Lung (tissue), 17 donors: ENCODE measurements at places on chromosomes 13 and 19.

DNA sequence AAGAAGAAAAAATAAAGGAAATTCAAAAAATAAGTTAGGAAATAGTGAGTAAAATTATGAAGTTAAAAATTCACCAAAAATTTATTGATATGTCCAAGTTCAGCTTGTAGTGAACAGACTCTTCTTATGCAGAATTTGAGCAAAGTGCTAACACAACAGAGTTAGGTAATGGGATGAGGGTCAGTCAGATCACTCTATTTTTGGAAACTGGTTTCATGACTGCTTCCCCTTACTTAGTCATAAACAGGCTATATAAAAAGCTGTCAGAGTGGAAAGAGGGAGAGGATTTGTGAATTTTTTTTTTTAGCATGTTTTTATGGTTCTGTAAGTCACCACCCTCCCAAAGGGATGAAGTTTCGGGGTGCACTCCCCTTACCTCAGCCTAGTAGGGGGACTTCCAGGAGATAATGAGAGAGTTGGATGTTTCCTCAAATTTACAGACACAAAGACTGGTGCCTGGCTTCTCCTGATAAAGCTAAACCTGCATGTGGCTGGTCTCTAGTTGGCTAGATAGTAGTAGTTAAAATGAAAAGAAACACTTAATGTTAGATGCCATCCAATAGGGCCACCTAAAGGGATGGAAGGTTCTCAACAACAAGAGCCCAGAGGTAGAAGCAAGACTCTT lies 4.5 kb downstream of the CPB2 start:
- no peak for DNase-seq

DNA sequence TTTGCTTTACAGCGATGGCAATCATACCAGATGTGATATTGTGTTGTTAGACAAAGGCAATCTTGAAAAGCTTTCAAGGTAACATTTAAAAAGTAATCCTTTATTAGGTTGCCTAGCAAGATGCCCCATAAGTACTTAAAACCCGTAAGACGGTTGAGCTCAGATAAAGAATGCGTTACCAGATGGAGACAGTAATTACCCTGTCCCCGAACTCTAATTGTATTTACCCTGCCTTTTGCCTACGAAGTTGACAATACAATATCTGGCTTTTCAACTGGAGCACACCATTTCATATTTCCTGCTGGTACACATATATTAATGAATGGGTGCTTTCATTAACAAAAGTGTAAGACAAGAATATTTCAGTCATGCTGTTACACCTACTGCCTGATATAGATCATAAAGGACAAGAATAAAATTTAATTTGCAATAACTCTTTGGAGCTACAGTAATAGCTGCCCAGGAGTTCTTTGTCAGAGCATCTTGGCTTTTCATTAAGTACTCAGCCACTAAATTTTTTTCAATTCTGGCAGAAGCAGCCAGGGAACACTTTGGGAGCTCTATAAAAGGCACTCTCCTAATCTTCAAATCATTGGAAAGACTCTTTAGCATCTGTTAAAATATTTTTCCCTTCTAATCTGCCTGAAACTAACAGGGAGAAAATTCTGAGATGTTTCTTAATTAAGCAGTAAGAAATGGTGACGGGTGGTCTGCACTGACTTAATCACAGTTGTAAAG lies 63.8 kb downstream of the DCT start:
- DNase-seq = peak; percentile 27

GRCh38 chr13:102970542-102970941 lies 95.7 kb downstream of the SLC10A2 start:
- no peak for DNase-seq

DNA sequence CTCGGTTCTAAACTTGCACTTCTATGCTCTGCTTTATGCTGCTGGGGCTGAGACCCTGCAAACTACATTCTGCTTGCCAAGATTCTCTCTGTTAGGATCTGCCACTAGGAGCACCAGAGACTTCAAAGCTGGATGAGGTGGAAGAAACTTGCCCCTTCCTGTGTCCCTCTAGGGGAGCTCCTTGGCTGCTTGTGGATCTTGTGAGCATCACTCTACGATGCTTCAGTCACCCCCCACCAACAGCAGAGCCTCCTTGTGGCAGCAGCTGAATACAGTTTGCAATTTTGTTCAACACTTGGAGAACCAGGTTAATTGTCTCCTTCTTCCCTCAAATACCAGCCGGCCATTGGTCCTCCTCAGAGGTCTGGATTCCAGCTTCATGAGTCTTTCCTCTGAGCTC lies 310.6 kb downstream of the FGF14 start:
- peak; percentile 1 for DNase-seq

DNA sequence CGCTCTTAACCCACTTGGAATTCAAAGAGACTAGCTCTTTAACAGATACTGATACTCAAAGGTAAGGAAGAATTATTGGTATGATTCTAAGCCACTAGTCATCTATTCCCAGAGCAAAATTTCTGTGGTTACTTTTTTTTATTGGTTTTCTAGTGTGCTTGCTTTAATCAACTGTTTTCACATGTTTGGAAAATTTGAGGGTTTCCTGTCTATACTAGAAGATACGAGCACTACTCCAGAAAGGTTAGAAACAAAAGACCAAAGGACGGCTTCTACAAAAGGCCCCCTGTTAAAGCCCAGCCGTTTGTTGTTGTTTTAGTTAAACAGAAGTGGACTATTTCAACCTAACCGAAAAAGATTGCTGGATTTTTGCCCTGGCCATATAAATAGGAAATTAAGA lies 18.5 kb upstream of the LPAR6 start:
- peak; percentile 25 for DNase-seq

DNA sequence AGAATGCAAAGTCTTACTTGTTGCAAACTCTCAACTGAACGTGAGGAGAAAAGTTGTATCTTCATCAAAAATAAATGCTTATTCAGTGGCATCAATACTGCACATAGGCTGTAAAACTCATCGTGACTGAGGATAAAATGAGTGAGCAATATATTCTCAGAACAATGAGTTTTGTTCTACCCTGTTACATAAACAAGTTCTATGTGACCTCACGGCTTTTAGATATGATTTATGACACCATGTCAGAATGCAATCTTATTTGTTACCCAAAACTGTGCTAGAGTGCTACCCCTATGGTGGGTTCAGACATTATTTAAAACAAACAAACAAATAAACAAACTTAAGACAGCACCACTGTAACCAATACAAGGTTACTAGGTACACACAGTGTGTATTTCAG lies 55.4 kb downstream of the FOXO1 start:
- DNase-seq = no peak

- no peak for DNase-seq
Measured at GRCh38 chr13:84873951-84874350, 925.3 kb downstream of the SLITRK6 start.

DNA sequence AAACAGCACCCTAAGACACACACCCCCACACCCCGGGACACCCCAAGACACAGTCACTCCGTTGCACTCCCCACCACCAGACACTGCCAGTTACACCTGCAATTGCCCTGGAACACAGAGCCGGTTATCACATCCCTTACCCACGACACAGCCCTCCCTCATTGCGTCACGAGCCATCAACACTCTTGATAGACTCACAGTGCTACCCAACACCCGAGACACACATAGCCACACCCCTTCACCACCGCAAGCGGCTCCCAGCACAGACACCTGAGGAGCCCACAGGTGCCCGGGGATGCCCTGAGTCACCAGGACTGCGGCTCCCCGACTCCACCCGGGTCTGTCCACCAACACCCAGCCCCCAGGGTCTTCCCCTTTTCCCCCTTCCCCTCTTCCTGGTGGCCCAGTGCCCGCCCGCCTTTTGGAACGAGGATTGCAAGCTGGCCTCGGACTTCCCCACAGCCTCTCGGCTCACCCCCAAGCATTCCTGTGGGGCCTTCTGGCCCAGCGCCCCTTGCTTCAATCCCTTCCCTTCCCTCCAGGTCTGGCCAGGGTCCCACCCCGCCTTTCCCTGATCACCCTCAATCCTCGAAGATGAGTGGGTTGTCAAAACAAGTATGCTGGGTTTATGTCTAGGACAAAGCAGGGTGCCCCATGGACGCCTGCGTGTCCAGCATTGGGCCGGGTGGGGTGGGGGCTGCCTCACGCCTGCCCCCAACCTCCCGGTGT lies 1.7 kb upstream of the PTGER1 start:
- peak; percentile 92 for DNase-seq

DNA sequence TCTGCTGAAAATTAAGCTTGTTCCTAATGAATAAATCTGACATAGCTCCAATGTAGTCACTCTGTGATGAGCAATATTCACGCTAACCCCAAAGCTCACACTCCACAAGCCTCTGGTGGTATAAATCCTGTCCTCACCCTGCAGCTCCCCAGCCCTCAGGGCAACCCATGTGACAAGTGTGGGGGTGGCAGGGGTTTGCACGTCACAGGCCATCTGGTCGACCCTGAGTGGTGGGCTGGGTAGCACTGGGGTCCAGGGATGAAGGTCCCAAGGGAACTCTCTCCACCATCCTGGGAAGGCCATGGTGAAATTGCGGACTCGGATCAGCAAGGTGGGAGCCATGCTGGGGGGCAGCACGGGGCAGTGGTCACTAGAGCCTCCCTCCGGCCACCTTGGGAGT lies 100.0 kb upstream of the SOX1 start:
- no peak for DNase-seq

GRCh38 chr13:110562036-110562597 lies 595 bp upstream of the RAB20 start:
- DNase-seq = no peak

- peak; percentile 99 for DNase-seq
Measured at GRCh38 chr19:46786236-46787039, 2.0 kb downstream of the SLC1A5 start.

GRCh38 chr19:55336101-55336500 lies 3.6 kb upstream of the KMT5C start:
- no peak for DNase-seq

DNA sequence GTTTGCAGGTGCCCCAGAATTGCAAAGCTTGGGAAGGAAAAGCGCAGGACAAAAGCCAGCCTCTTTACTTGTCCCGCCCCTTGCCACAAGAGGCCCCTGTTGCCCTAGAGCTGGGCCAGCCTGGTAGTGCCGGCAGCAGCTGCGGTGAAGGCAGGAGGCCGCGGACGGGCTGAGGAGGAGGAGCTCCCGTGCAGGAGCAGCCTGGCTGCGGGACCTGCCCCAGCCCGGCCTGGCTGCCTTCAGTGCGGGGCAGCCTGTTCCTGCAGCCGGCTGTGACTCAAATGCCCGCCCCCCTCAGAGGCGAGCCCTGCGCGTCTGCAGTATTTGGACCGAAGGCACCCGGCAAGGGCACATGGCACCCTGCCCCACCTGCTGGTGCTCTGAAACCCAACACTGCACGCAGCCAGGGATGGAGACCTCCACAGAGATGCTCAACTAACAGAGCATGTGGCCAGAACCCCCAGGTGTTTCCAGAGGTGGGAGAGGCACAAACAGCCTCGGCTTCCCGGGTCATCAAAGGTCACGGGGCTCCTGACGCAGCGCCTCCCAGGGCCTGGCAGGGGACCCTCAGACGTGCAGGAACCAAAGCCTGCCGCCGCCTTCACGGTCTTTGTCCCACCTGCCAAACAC lies 29.7 kb downstream of the NAXD start:
- DNase-seq = peak; percentile 56

DNA sequence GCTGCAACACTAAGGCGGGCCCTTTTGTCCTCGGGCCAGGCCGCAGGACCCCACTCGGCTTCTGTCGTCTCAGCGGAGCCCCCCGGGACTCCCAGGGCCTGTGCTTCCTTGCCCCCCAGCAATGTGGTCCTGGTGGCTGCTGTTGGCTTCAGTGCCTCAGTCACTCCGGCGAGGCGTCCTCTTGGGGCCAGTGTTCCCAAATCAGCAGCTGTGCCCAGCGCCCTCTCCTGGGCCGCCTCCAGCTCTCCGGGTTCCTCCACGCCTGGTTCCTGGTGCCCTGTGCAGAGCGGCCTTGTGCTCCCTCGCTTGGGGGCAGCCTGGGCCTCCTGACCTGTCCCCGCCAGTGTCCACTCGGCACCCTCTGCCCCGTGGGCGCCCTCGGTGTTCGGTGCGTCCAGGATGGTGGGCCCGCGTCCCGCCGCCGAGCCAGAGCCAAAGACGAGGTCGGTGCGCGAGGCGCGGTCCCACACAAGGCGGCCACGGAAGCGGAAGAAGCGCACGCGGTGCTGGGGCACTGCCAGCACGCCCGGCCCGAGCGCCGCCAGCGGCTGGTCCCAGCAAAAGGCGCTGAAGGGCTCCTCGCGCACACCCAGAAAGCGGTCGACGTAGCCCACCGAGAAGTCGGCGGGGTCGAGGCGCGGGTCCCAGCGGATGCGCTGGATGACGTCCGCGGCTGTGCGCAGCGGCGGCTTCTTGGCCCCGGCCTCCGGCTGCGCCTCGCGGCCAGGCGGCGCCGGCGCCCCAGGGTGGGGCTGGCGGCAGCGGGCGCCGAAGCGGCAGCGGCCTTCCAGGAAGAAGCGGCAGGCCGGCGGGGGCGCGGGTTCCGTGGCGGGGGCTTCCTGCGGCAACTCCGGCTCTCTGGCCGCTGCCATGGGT lies 685 bp downstream of the LENG9 start:
- peak; percentile 81 for DNase-seq

DNA sequence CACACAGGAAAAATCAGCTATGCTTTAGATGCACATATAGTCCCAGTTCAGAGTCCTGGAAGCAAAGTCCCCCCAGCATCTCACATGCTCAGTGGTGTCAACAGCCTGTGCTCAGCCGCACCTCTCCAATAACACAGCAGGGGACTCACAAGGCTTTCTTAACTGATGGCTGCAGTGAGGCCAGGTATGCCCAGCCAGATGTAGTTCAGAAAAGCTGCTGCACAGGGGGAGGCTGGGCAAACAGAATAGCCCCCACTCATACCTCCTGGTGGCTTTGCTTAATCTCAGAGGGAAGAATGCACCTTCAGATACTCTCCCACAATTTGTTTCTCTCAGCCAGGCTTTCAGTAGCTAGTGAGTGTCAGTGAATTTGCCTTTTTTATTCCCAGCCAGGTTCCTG lies 33.4 kb downstream of the FAM124A start:
- no peak for DNase-seq

DNA sequence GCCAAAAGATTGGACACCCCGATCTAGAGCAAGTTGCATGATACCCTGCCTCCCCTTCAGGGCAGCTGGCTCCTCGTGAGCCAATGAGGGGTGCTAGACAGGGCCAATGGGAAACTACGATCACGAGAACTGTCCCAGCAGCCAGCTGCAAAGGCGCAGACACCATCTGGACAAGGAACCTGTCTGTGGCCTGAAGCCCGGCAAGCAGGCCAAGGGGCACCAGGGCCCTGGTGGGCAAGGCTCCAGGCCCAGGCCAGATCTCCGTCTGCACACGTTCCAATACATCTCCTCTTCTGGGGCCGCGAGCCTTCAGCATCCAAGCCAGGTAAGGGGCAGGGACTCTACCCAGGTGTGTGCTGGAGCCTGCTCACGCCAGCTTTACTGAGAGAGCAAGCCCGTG lies 20.2 kb downstream of the MED26 start:
- DNase-seq = no peak

GRCh38 chr13:102198418-102199311 lies 203.2 kb downstream of the FGF14 start:
- no peak for DNase-seq

DNA sequence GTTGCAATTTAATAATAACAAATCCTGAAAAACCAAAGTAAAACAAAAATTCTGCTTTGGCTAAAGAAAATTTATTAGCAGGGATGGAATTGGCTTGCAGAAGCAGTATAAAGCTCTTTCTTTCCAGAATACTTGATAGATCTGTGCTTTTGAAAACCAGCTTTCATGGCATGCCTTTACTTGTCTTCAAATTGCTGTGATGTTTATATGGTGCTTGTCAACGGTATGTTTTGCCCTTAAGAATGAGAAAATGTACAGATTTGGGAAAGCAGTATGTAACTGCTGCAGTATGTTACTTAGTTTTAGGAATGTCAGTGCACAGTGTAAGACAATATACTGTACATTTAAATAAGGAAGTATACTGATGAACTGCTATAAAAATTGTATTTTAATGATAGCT lies 120.8 kb upstream of the PCDH20 start:
- no peak for DNase-seq
